ENCODE measurements at places on chromosomes 16 and 17. TPM values are rescaled to one million over a fixed set of nuclear protein-coding genes. Genes with fewer than 3 reads are reported as not detected.
A peak's percentile ranks its signal among the peaks of the same experiment; 100 is the strongest.

ATMIN gene
- total RNA-seq: 57.6 TPM

PRAC2 gene
- not detected for total RNA-seq

CPHXL2 gene
- not detected for total RNA-seq

ATXN2L gene
- 78.7 TPM for total RNA-seq

FOXC2 gene
- 1.9 TPM for total RNA-seq

GRAP gene
- 6.3 TPM for total RNA-seq

DNA sequence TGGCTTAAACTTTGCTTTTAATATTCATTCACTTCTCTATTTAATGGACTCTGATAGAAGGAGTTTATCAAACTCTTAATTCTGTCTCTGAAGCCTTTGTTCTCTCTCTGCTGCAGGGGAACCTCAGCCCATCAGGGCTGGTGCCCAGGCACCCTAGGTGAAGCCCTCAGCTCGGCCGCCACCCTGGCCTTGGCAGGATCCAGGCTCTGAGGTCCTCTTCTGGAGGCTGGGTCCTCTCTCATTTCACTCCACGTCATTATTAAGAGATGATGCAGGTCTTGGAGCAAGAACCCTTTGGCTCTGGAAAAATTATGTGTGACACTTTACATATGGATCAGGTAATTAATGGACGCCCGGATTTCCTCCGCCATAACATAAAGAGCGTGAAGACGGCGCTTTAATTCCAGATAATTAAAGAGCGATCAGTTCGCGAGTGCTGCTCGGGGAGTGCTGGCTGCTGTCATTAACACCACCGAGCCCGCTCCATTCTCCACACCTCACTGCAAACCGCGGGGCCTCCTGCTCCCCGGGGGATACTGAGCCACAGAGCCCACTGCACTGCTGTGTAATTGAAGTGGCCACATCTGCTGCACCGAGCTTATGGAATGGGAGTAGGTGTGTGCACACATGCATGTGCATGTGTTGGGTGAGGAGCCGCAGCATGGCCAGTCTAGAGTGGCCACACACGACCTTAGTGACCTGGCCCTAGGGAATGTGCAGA lies 259.4 kb upstream of the TNRC6C start:
- no peaks in the 10 kb centered on the region for H3K36me3 ChIP-seq
- no peak for DNase-seq
- no peak overlapping the region for H3K4me3 ChIP-seq
- H3K27ac ChIP-seq: no peak overlapping the region
- no peaks in the 10 kb centered on the region for H3K4me1 ChIP-seq

- no peaks in the 10 kb centered on the region for H3K27me3 ChIP-seq
- H3K4me1 ChIP-seq: no peaks in the 10 kb centered on the region
- no peak overlapping the region for H3K27ac ChIP-seq
- no peaks in the 10 kb centered on the region for H3K36me3 ChIP-seq
- DNase-seq: no peak
- H3K4me3 ChIP-seq: no peak overlapping the region
These were observed 389.5 kb downstream of the SLC39A11 start for GRCh38 chr17:72702998-72703397.

DNA sequence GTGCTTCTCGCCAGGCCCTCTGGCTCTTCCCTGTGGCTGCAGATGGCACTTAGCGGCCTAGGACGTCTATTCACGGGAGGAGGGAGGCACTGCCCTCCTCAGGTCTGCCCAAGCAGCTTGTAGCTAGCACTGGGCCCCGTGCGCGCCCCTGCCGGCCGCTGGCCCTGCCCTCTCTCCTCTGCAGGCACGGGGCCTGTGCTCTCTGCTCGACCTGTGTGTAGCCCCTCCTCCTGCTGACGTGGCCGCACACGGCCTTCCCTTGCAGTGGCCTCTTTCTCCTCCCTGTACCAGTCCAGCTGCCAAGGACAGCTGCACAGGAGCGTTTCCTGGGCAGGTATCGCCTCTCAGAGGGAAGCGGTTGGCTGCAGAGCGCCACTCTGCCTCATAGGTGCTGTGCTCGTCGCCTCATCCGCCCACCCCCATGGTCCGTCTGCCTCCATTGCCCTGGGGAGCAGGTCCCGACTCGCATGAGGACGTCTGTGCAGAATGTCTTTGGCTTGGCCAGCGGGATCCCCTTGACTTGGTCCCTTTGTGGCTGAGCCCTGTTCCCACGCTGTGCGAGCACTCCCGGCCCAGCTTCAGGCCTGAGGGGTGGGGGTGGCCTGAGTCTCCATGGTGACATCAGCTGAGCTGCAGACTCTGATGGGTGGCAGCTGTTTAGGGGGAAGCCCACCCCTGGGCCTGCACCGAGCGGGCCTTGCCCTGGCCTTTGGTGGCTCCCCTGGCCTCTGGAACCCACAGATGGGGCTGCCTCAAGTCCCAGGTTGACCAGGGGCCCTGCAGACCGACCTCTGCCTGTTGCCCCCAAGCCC lies 34.6 kb downstream of the TSC2 start:
- H3K27me3 ChIP-seq: no peaks in the 10 kb centered on the region
- H3K4me3 ChIP-seq: no peak overlapping the region
- DNase-seq: peak; percentile 40

GRCh38 chr17:42913522-42913921 lies 12.9 kb downstream of the G6PC1 start:
- no peaks in the 10 kb centered on the region for H3K36me3 ChIP-seq
- H3K4me3 ChIP-seq: no peak overlapping the region
- no peak for DNase-seq
- no peaks in the 10 kb centered on the region for H3K27me3 ChIP-seq
- no peak overlapping the region for H3K27ac ChIP-seq

DNA sequence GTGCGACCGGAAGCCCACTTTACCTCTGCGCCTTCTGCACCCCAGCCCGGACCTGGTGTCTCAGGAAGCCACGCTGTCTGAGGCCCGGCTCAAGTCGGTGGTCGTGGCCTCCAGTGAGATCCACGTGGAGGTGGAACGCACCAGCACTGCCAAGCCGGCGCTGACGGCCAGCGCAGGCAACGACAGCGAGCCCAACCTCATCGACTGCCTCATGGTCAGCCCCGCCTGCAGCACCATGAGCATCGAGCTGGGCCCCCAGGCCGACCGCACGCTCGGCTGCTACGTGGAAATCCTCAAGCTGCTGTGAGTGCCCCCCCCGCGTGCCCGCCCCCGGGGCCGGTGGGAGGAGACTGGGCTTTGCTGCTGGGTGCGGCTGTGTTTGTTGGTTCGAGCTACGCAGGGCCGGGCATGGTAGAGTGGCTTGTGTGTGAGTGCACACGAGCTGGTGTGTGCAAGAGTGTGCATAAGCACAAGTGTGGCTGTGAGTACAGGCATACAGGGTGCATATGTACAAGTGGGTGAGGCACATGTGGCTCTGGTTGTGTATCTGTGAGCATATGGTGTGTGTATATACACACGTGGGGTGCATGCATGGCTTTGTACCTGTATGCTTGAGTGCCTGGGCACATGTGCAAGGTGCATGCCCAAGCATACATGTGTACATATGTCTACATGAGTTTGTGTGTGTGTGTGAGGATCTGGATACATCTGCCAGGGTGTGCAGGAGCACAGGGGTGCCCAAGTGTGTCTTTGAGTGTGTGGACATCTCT lies 100.6 kb upstream of the PLCG2 start:
- H3K36me3 ChIP-seq: no peaks in the 10 kb centered on the region
- H3K4me1 ChIP-seq: peaks cover 84% of the 10 kb centered on the region
- H3K27ac ChIP-seq: peak overlapping the region; percentile 88
- no peak overlapping the region for H3K4me3 ChIP-seq
- DNase-seq: peak; percentile 59

DNA sequence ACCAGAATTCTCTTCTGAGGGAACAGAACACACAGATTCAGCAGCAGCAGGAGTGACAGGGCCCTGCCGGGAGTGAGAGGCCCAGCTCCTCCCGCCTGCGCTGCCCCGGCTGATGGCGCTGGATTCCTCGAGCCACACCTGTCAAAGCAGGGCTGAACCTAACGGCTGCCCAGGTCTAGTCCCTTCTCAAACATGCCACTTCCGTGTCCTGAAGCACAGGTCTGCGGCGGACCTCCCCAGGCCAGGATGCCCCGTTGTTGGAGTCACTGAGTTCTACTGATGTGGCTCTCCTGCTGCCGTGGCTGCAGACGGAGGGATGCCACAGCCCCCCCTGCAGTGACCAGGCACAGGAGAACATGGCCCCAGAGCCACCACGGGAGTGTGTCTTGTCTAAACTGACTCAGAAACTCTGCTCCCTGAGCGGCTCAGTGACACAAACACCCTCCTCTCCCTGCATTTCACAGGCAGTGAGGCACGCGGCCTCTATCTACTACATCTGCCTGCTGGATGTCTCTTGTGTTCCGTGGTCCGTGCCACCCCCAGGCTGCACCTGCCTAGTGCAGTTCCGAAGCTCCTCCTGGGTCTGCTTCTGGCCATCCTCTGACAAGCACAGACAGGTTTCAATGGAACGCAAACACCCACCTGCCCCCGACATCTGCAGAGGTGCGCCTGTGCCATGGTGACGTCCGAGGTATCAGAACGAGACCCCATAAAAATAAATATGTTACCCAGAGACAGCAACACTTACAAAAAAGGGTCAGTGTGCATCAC lies 44.7 kb upstream of the DNAH17 start:
- H3K36me3 ChIP-seq: no peaks in the 10 kb centered on the region
- no peaks in the 10 kb centered on the region for H3K27me3 ChIP-seq
- H3K4me3 ChIP-seq: no peak overlapping the region
- H3K4me1 ChIP-seq: no peaks in the 10 kb centered on the region
- H3K27ac ChIP-seq: no peak overlapping the region

DNA sequence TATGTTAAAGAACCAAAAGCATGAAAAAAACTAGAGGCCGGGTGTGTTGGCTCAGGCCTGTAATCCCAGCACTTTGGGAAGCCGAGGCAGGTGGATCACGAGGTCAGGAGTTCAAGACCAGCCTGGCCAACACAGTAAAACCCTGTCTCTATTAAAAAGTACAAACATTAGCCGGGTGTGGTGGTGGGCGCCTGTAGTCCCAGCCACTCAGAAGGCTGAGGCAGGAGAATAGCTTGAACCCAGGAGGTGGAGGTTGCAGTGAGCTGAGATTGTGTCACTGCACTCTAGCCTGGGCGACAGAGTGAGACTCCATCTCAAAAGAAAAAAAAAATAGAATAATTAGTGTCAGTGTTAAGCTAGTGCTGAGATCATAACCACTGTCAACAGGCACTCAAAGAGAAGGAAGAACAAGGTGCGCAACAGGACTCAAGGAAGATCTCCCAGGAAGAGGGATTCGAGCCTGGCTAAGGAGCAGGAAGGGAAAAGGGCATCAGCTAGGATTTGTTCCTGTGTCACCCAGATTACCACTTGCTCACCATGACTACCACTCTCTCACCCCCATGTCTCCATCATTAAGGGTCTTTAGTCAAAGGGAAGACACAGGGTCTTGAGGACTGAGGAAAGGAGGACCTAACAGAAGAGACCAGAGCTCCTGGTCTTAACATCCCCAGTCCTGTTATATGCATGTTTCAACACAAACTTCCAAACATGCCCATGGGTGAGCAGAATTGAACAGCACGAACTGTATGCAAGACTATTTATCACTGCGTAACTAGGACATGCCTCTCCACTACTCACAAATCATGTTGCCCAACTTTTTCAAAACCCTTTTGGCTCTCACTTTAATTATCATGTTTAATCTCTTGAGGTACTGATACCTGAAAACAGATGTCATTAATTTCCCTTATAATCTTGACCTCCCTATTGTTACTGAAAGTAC lies 88.3 kb upstream of the PLEKHM1 start:
- no peak overlapping the region for H3K4me3 ChIP-seq
- DNase-seq: no peak
- H3K27me3 ChIP-seq: no peaks in the 10 kb centered on the region
- peaks cover 4% of the 10 kb centered on the region for H3K4me1 ChIP-seq

DNA sequence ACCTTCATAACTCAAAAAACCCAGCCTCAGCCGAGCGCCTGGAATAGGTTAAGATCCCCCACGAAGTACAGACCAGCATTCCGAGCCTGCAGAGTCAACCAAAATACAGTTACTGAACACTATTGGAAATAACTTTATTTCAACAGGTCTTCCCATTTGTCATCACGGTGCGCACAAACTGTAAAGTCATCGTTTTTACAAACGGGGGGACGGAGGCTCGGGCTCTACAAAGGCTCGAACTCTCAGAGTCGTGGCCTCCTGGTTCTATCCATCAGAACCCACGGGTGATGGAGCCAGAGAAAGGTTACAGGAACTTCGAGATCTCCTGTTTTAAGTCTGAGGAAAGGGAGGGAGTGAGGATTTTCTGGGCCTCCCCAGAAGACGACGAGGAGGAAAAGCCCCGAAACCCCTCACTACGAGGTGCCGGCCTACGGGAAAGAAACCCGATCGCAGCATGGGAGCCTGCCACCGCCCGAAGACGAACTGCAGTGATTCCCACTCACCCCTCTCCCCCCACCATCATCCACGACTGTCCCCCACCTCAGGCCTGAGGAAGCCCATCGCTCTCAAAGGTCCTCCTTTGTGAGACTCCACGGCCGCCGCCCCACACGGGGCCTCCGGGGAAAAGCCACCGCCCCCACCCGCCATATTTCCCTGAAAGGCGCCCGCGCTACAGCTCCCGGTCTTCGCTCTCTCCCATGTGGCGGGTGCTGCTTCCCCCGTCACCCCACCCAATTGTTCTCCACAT lies 917 bp downstream of the YWHAE start:
- peaks cover 41% of the 10 kb centered on the region for H3K4me1 ChIP-seq
- no peaks in the 10 kb centered on the region for H3K36me3 ChIP-seq
- H3K27me3 ChIP-seq: no peaks in the 10 kb centered on the region
- peak overlapping the region; percentile 66 for H3K4me3 ChIP-seq

- H3K4me3 ChIP-seq: no peak overlapping the region
- H3K36me3 ChIP-seq: no peaks in the 10 kb centered on the region
- no peak for DNase-seq
- no peaks in the 10 kb centered on the region for H3K4me1 ChIP-seq
These were observed 44.6 kb downstream of the COX4I1 start for GRCh38 chr16:85844169-85844481.

DNA sequence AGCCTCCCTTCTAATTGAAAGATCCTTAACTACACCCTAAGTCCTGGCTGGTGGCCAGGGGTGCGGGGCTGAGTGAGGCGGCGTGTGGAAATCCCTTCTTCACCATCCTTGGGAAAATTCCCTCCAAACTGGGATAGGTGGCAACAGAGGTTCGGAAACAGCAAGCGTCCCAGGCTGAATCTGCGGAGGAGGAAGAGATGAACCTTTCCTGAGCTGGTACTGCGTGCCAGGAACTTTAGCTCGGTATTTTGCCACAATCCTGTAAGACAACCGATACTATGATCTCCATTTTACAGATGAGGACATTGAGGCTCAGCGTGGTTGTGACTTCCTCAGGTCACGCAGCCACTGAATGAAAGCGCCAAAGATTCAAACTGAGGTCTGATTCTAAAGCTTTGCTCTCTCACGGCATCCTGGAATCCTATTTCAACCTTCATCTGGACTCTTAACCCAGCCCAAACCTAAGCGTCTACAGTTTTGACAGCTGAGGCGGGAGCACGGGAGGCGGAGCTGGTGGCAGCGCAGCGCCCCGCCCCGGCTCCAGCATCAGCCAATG lies 583 bp upstream of the CYLD start:
- H3K4me3 ChIP-seq: peak overlapping the region; percentile 18
- H3K36me3 ChIP-seq: no peaks in the 10 kb centered on the region
- H3K4me1 ChIP-seq: peaks cover 39% of the 10 kb centered on the region

- DNase-seq: no peak
- no peaks in the 10 kb centered on the region for H3K36me3 ChIP-seq
- H3K4me3 ChIP-seq: no peak overlapping the region
- H3K27ac ChIP-seq: no peak overlapping the region
- no peaks in the 10 kb centered on the region for H3K4me1 ChIP-seq
These were observed 4.2 kb downstream of the SHISA6 start for GRCh38 chr17:11245187-11245586.

- no peaks in the 10 kb centered on the region for H3K4me1 ChIP-seq
- no peak overlapping the region for H3K27ac ChIP-seq
- no peaks in the 10 kb centered on the region for H3K36me3 ChIP-seq
- H3K27me3 ChIP-seq: no peaks in the 10 kb centered on the region
- no peak for DNase-seq
These were observed 185.9 kb downstream of the CDK5R1 start for GRCh38 chr17:32672711-32673110.
